Stimulated activated CD4-positive, alpha-beta T cell treated with anti-CD3 and anti-CD28 coated beads, Interleukin-12 subunit alpha, Interleukin-12 subunit beta, amount 100 ng/mL, for 48 hours (primary cell): ENCODE measurements at places on chromosomes 7 and 10.

GRCh38 chr7:45103958-45104843 is 7.3 kb downstream of the TBRG4 start:
- DNase-seq = no peak

- no peak for DNase-seq
Observed at GRCh38 chr7:12729112-12729511, 41.7 kb downstream of the ARL4A start.

- DNase-seq = no peak
Observed at GRCh38 chr10:32976338-32976737, 18.3 kb upstream of the ITGB1 start.

DNA sequence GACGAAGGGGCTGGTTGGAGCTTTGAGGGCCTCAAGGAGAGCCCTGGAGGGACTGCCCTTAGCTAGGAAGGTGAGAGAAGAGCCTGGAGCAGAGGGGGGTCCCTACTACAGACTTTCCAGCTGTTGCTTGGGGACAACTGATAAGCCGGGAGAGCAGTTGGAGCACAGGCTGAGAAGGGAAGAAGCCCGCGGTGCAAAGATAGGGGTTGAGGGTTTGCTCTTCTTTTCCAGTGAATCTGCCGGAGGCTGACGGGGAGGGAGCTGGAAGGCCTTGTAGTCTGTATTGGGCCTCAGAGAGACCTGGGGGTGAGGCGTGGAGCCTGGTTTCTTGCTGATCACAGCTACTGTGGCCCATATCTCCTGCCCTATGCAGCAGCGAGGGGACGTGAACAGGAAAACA is 23.7 kb downstream of the CYP26A1 start:
- no peak for DNase-seq

DNA sequence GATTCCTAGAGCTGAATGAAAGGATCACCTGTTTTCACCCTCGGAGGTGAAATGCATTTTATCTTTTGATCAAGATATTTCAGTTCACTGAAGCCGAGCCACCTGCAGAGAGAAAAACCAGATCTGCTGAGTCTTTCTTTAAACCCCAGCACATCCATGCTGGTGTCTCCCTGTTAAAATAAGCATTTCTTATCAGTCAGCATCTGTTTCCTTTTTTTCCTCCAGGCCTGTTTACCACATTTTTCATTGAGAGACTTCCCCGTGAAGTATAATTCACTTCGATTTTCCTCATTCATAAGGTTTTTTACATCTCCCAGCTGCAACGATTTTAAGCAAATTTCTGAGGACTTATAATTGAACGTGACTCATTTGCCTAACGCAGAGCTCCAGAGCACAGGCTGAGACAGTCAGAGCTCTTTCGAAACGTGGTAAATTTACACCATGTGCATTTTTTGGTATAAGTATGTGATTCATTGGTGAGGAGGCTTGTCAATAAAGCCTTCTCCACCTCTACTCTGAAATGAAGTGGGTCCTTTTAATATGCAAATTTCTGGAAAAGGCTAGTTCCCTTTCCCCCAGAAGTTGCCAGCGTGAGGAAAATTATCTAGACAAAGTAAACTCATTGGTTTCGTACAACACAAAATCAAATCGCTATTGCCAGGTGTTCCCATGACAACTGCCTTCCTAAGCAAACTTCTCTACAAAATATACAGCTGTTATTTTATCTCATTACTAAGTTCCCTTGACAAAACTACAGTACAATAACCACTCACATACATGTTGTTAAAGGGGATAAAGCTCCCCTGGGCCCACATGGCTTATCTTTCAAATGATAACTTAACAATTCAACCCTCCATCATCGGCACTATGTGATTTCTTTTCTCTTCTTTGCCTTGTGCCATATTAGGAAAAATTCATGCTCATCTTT is 374.8 kb upstream of the AKR1E2 start:
- no peak for DNase-seq

GRCh38 chr10:7045891-7046599 is 364.8 kb downstream of the SFMBT2 start:
- no peak for DNase-seq

GRCh38 chr10:50951365-50951764 is 65.9 kb upstream of the A1CF start:
- DNase-seq = no peak

DNA sequence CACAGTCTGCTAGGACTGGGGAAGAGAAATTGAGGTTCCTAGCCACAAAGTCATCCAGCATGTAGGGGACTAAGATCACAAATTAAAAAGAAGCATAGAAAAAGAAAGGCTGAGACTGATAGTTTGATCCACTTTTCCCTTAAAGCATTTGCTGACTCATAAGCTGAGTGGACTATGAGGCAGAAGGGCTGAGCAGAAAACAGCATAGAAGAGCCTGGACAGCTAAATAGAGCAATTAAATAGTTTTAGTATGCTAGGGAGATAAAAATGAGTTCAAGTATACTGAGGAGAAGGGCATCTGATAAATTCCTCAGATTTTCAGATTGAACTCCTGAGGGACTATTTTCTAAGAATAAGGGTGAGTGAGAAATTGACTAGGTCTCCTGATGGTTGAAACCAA is 155.9 kb upstream of the EGR2 start:
- no peak for DNase-seq

GRCh38 chr7:5700391-5700985 is 81.0 kb downstream of the RNF216 start:
- no peak for DNase-seq

GRCh38 chr10:96645191-96645721 is 58.4 kb upstream of the TM9SF3 start:
- no peak for DNase-seq

DNA sequence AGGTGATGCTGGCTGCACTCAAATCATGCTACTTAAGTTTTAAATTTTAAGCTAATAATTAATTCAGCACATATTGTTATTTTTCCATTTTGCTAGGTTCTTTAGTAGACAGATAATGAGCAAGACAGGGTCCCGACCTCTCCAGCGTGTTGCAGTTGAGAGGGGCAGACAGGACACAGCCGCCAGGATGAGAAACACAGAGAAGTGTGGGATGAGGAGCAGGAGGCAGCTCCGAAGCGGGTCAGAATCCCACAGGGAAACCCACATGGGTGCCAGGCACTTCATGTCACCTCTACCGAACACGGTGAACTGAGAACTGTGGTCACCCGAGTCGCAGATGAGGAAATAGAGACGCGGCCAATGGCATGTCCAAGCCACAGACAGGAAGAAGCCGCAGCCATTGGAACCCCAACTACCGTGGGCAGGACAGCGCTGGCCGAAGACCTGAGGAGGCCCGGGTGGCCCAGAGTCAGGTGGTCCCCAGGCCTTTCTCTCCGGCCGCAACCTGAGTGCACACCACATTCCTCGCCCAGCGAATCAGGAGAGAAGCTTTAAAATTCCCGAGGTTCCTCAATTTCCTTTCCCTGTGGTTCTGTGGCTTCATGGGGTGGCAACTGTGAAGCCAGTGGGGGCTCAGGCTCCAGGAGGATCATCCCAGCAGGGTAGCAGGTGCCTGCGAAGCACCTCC is 213.0 kb downstream of the DNAJB6 start:
- DNase-seq = no peak

GRCh38 chr7:143391462-143392404 is 10.6 kb downstream of the ZYX start:
- no peak for DNase-seq

DNA sequence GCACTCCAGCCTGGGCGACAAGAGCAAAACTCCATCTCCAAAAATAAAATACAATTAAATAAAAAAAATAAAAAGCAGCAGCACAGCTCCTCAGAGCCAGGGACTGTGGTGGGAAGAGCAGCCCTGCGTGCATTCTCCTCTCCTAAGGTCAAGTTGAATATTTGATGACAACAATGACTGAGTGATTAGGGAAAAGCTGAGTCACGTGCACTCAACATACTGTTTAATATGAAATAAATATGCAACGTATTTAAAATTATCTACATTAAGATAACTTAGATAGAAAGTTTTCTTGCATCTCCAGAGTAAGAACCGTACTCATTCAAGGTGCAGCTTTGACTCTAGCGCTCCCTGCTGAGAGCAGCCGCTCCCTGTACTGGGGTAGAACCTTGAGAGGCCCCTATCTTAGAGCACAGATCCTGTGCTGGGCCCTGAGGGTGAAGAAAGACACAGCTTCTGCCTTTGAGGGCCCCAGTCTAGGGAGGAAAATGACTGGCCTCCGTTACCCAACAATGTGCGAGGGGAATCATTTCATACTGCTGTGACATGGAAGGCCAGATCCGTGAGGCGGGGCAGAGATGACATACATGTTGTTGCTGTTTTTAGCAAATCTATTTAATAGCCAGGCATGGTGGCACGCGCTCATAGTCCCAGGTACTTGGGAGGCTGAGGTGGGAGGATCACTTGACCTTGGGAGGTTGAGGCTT is 81.1 kb downstream of the SVIL start:
- DNase-seq = no peak

DNA sequence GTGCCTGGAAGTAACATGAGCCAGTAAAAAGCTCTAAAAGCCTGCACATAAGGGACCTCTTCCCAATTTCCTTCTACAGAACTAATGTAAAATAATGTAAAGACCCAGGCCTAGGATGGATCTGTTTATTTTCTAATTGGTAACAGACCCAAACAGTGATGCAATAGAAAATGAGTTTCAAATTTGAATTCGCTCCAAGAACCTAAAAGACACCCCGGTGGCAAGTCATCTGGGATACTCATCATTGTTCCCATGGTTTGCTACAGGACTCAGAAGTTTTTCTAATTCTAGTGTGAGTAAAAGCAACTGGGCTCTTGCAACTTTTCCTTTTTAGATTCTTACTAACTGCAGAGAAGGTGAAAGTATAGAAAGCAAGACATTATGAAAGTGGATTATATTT is 271.3 kb upstream of the CACNA2D1 start:
- DNase-seq = no peak

- DNase-seq = no peak
Observed at GRCh38 chr7:21169667-21170580, 258.0 kb upstream of the SP4 start.

DNA sequence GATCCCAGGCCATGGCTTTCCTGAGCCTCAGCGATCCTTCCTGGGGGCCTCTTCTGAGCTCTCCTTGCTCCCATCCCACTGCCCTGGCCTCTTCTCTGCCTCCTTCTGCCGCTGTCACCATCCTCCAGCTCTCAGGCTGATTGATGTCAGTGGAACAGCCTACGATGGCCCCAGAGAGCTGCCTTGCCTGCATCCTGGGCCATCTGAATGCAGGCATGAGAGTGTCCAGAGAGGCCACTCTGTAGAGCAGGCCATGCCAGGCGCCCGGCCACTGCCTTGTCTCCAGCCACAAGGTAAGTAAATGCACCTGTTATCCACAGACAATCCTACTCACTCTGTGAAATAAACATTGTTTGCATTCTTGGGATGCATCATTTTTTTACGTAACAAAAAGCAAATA is 171.4 kb upstream of the PPP2R2D start:
- no peak for DNase-seq

DNA sequence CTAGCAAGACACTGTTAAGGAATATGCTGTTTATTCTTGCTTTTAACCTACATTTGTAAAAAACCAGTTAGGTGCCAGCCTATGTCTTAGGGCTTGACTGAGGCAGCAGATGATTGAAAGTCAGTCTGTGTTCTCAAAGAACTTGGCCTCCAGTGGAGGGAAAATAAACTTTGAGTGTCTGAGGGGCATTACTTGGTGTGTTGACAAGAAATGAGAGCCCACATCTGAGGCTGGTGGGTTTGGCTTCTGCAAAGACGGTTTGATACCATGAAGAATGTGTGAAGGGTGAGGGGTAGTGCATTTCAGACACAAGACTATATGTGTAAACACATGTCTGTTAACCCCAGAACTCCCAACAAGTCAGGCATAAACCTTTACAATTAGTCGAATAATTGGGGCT is 28.5 kb downstream of the CCSER2 start:
- DNase-seq = no peak

- no peak for DNase-seq
Observed at GRCh38 chr10:102422545-102423129, 2.0 kb downstream of the FBXL15 start.

DNA sequence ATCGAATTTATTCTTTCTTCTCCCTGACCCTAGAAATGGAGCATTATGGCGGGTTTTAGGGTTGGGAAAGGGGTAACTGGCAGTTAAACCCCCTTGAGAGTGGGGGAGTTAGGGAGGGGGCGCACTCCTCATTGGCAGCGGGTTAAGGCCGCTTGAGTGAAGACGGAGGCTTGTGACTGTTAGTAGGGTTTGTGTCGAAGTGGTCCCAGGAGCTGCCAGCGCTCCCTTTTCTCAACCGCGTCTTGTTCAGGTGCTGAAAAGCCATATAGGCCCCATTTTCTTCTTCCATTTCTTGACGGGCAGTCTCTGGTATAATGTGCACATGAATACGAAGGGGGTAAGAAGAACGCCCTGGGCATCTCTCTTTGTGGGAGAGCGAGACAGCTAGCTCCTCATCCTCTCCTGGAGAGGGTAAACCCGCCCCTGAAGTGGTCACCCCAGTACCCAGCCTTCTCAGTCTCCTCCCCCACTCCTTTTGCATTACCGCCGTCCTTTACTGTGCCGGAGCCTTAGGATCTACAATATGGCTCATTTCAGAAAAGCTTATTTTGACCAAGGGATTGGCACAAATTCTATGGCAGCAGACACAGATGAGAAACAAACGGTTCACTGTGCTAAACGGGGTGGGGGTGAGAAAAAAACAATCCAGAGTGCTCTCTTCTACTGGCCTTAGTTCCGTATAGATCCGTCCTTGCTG is 836 bp downstream of the KMT2E start:
- peak; percentile 46 for DNase-seq

- no peak for DNase-seq
Observed at GRCh38 chr10:62323751-62324150, 50.4 kb upstream of the ZNF365 start.
